Activated CD4-positive, alpha-beta T cell treated with anti-CD3 and anti-CD28 coated beads, Interleukin-2, amount 10 ng/mL, durations not matched to agents 24 days and 14 days (primary cell): ENCODE measurements at places on chromosomes 4 and X. TPM values are rescaled to one million over a fixed set of nuclear protein-coding genes. Genes with fewer than 3 reads are reported as not detected.

DNA sequence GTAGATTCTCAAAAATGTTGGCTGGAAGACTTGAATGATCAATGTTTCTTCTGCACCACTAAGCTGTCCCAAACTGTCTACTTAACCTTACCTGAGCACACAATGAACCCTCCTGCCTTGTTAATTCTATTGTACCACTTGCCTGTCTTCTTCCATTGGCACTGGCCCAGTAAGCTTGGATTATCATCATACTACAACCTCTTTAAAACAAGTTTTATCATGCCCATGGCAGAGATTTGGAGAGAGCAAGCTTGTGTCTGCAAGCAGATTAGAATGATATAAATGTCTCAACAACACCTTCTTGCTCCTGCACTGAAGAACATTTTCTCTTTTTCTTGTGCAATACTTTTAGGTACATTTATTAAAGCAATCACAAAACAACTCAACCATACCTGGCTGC is 74.0 kb upstream of the VMA21 start:
- H3K4me1 ChIP-seq = no peaks in the 10 kb centered on the region
- H3K4me3 ChIP-seq = no peak overlapping the region
- H3K36me3 ChIP-seq = no peaks in the 10 kb centered on the region
- H3K27me3 ChIP-seq = peaks cover 2% of the 10 kb centered on the region
- DNase-seq = no peak
- H3K27ac ChIP-seq = no peak overlapping the region

GRCh38 chr4:6450709-6451108 is 21.7 kb downstream of the PPP2R2C start:
- no peaks in the 10 kb centered on the region for H3K27me3 ChIP-seq
- no peak for DNase-seq
- no peak overlapping the region for H3K27ac ChIP-seq

DNA sequence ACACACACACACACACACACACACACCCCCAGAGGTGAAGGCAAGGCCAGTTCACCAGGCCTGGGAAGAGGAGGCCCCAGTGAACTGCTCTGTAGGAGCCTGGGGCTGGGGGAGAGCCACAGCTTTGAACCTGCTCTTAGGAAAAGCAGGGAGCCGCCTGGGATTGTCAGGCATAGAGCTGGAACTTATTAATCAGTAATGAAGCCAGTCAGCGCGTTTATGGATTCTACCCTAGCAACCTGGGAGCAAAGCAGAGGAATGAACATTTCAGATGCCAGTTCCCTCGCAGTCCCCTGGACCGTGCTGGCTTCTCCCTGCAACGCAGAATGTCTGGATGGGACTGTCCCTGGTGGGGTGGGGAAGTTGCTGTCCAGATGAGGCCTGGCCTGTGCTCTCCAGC is 45.3 kb upstream of the DDX3X start:
- H3K4me3 ChIP-seq = no peak overlapping the region
- no peaks in the 10 kb centered on the region for H3K27me3 ChIP-seq
- DNase-seq = no peak
- peaks cover 2% of the 10 kb centered on the region for H3K36me3 ChIP-seq
- no peaks in the 10 kb centered on the region for H3K4me1 ChIP-seq

DNA sequence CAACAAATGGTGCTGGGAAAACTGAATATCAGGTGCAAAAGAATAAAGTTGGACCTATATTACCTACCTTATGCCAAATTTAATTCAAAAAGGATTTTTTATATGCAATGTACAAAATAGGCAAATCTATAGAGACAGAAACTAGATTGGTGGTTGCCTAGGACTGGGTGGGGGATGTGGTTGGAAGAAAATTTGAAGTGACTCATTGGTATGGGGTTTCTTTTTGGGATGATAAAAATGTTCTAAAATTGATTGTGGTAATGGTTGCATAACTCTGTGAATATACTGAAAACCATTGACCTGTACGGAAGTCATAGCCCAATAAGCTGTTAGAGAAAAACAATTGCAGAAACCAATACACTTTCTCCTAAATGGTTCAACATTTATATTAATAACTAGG is 72.1 kb downstream of the COL4A5 start:
- H3K4me3 ChIP-seq = no peak overlapping the region
- H3K36me3 ChIP-seq = no peaks in the 10 kb centered on the region
- no peaks in the 10 kb centered on the region for H3K27me3 ChIP-seq

- no peak overlapping the region for H3K27ac ChIP-seq
- no peak for DNase-seq
These were observed 1427.2 kb downstream of the STIM2 start for GRCh38 chr4:28287831-28288233.

DNA sequence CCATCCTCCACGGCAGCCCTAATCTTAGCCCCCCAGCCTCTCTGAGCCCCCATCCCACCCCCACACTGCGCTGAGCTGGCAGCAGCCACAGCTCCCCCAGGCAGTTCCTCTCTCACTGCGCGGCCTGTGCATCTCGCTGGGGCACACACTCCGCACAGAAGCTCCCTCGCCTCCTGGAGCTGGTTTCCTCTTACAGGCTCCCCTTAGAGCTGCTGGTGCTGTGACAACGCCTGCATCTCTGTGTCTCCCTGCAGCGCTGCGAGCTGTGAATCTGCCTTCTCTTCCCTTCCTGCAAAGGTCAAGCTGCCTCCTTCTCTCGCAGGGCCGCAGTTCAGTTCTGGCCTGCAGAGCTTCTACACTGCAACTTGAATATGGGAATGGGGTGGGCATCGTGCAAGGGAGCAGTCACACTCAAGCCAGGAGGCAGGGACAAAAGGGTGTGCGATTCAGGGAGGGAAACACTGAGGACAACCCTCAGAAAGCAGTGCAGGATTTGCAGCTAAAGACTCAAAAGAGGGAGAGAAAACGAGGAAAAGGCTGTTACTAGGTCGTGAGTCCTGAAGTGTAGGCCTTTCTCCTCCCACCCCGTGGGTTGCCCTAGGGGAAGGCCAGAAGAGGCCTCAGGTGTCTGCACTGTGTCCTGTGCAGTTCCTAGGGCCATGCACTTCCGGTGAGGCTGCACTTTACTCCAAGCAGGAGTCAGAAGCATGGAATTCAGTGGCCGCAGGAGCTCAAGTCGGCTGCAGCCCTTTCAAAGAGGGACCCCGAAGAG is 87.0 kb downstream of the BCOR start:
- H3K27me3 ChIP-seq = peaks cover 22% of the 10 kb centered on the region
- H3K4me1 ChIP-seq = peaks cover 21% of the 10 kb centered on the region
- H3K36me3 ChIP-seq = no peaks in the 10 kb centered on the region
- no peak overlapping the region for H3K27ac ChIP-seq

GRCh38 chrX:110395877-110396276 is 37.2 kb downstream of the RTL9 start:
- no peaks in the 10 kb centered on the region for H3K36me3 ChIP-seq
- DNase-seq = no peak
- no peak overlapping the region for H3K27ac ChIP-seq
- no peak overlapping the region for H3K4me3 ChIP-seq

- no peaks in the 10 kb centered on the region for H3K27me3 ChIP-seq
- H3K36me3 ChIP-seq = no peaks in the 10 kb centered on the region
- no peak for DNase-seq
These were observed 88.0 kb downstream of the GUCY2F start for GRCh38 chrX:109393859-109394258.

GRCh38 chr4:110617646-110618580 is 5.0 kb downstream of the PITX2 start:
- DNase-seq = peak; percentile 56
- H3K4me3 ChIP-seq = no peak overlapping the region
- peaks cover 2% of the 10 kb centered on the region for H3K4me1 ChIP-seq
- H3K27ac ChIP-seq = peak overlapping the region; percentile 57
- peaks cover 4% of the 10 kb centered on the region for H3K36me3 ChIP-seq

- no peak overlapping the region for H3K4me3 ChIP-seq
- no peaks in the 10 kb centered on the region for H3K27me3 ChIP-seq
- H3K4me1 ChIP-seq = peaks cover 21% of the 10 kb centered on the region
- no peak overlapping the region for H3K27ac ChIP-seq
- no peaks in the 10 kb centered on the region for H3K36me3 ChIP-seq
These were observed 154.3 kb downstream of the CFAP299 start for GRCh38 chr4:80489798-80490197.

GRCh38 chr4:15317246-15317645 is 110.6 kb upstream of the C1QTNF7 start:
- H3K27ac ChIP-seq = no peak overlapping the region
- no peaks in the 10 kb centered on the region for H3K36me3 ChIP-seq
- no peaks in the 10 kb centered on the region for H3K4me1 ChIP-seq
- peaks cover 12% of the 10 kb centered on the region for H3K27me3 ChIP-seq
- no peak overlapping the region for H3K4me3 ChIP-seq

DNA sequence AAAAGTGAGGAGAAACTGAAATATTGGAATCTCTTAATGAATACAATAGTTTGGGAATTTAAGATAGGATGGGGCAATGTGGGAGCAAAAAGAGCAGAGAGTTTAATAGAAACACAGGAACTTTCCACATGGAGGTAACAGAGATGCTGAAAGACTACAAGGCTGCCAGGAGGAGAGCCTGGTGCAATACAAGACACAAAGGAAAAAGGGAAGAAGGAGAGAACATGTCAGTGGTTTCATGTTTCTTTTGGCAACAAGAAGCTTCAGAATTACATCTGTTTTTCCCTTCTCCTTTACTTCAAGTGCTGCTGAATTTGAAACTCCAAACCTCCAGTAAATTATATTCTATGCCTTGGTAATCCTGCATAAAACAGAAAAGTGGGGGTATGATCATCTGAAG is 474.3 kb downstream of the FAT4 start:
- no peak for DNase-seq
- H3K4me1 ChIP-seq = no peaks in the 10 kb centered on the region
- no peaks in the 10 kb centered on the region for H3K27me3 ChIP-seq
- no peak overlapping the region for H3K4me3 ChIP-seq
- no peaks in the 10 kb centered on the region for H3K36me3 ChIP-seq

DNA sequence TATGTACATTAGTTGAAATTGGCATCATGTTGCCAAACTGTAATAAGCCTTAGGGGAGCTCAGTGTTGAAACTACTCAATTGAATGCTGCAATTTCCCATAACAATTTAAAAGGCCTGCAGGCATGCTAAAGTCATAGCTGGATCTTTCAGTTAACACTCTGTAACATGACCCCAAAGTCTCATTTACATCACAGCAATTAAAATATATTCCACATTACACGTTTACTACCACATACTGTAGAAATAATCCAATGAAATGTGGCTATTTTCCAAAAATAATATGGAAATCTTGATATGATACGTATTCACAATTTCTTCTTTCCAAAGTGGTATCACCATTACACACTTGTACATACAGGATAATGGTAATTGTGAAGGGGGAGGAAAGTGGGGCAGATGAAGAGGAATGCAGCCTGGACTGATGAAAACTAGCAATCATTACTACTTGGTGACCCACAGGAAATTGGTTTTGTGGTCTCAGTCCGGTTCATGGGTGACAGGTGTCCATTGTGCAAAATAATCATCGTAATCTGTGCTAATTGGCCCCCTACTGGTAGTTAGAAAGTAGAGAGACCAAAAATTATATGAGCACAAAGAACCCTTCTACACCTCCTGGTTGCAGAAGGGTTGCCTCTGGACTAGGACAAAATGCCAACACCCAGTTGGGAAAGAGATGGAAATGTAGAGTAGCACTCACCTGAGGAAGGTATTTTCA is 63.7 kb downstream of the TENM3 start:
- H3K27me3 ChIP-seq = no peaks in the 10 kb centered on the region
- no peak overlapping the region for H3K27ac ChIP-seq
- H3K4me3 ChIP-seq = no peak overlapping the region
- no peaks in the 10 kb centered on the region for H3K36me3 ChIP-seq
- no peak for DNase-seq
- H3K4me1 ChIP-seq = no peaks in the 10 kb centered on the region

DNA sequence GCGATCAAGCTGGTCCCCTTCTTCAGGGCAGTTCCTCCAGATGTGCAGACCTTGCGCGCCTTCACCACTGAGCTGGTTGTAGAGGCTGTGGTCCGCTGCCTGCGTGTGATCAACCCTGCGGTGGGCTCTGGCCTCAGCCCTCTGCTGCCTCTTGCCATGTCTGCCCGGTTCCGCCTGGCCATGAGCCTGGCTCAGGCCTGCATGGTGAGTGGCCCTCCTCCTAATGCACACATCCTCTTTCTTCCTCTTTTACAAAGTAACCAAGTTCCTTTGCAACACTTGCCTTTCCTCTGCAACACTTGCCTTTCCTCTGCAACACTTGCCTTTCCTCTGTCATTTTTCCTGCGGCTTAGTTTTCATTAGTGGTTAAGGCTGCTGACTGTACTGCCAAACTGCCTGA is 1.8 kb downstream of the CCDC22 start:
- DNase-seq = no peak
- H3K27ac ChIP-seq = peak overlapping the region; percentile 76
- H3K36me3 ChIP-seq = peaks cover 14% of the 10 kb centered on the region

DNA sequence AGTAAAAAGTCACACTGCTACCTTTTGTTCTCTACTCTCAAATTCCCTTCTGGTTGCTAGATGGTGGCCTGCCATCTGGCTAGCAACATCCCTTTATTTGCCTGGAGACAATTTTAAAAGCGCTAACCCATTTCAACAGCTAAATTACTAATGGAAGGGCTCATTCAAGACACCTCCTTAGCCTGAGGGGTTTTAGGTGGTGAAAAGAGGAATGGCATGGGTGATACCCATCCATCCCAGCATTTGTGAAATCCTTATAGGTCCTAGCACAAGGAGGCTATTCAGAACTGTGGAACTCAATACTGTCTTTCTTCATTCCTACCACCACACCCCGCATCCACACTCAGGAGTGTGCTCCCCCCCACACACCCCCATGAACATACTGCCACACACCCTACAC is 33.5 kb downstream of the ARHGEF9 start:
- no peaks in the 10 kb centered on the region for H3K27me3 ChIP-seq
- H3K4me3 ChIP-seq = no peak overlapping the region
- DNase-seq = no peak
- H3K4me1 ChIP-seq = peaks cover 38% of the 10 kb centered on the region
- no peak overlapping the region for H3K27ac ChIP-seq

DNA sequence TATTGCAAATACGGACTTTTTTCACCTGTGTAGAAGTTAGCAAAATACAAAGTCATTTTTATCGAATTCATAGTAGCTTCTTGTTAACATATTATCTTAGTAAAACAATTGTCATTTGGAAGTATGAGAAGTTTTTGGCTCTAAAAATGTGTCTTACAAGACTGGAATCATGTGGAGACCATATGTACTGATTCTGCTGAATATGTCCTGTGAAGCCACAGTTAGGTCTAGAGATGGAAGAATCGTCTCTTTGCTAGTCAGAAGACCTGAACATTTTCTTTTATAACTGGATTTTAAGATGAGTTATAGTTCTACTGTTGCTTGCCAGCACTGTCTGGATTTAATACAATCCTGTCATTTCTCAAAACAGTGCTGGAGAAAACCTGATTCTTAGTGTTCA is 29.0 kb downstream of the TMEM165 start:
- DNase-seq = no peak
- no peaks in the 10 kb centered on the region for H3K27me3 ChIP-seq

MAGED4 gene
- not detected in 2 replicates for total RNA-seq

FAT1 gene
- 0.07 and 0.28 TPM in 2 replicates for total RNA-seq

MED12 gene
- 61.0 and 65.9 TPM in 2 replicates for total RNA-seq

TEC gene
- total RNA-seq = 2.7 and 3.0 TPM in 2 replicates

COX7B2 gene
- not detected in 2 replicates for total RNA-seq

MAGEA2 gene
- not detected in 2 replicates for total RNA-seq

VEGFC gene
- not detected in 2 replicates for total RNA-seq

ARL9 gene
- total RNA-seq = 0.07 TPM in 1 of 2 replicates, not detected in the other

ERCC6L gene
- 8.1 and 8.3 TPM in 2 replicates for total RNA-seq

EDA gene
- 1.2 and 1.8 TPM in 2 replicates for total RNA-seq

ZMAT1 gene
- total RNA-seq = 0.57 and 0.75 TPM in 2 replicates

EPGN gene
- total RNA-seq = not detected in 2 replicates

NPY1R gene
- not detected in 2 replicates for total RNA-seq
